Eye (tissue), 1 donor: ENCODE measurements at places on chromosomes 7 and 10.

DNA sequence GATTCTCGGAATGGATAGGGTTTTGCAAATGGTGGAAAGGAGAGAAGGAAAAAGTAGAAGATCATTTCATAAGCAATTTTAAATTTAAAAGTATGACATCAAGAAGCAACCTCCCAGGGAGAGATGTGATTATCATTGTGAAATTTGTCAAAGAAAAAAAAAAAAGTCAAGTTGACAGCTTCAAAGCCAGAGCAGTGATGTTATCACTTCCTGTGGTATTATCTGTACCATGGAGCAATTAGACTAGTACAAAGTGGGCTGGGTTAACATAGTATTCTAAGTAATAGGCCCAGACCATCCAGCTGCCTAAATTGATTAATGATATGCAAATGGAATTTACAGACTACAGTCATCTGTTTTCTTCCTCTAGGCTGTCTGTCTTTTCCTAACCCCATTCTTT lies 84.0 kb upstream of the NPY start:
- DNase-seq = no peak

DNA sequence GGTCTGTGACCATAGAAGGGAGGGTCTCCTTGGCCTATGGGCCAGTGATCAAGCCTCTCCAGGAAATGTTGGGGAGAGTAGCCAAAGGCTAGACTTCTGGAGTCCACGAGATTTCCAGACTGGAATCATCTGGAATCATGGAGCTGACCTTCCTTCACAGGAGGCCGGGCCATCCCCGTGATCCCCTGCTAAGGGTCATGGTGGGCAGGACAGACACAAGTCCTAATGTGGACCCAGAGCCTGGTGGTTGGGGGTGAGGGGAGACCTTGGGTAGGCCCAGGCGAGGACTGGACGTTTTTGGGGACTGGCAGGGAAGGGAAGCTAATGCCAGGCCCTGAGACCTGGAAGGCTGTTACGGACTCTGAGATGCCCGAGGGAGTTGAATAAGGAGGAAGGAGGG lies 9.8 kb upstream of the GRID1 start:
- no peak for DNase-seq

GRCh38 chr7:99115379-99115778 lies 28.5 kb downstream of the SMURF1 start:
- DNase-seq = no peak

DNA sequence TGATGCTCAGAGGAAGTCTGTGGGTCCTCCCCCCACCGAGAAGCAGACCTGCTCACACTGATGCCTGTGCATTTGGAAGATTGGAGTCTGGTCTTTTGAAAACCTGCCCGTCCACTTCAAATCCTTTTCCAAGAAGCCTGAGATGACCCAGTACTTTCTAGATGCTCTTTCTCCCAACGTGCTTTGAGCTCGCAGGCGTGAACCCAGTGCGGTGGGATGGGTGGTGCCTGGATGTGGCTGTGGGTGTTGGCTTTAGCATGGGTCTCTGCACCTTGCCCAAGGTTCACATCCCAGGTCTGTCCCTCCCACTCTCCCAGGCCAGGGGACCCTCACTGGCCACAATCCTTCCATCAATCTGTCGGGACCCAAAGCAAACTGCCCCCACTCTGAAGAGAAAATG lies 170.2 kb downstream of the ADARB2 start:
- DNase-seq = no peak

GRCh38 chr7:149021725-149022062 lies 6.6 kb downstream of the PDIA4 start:
- no peak for DNase-seq

GRCh38 chr10:56449770-56450169 lies 88.7 kb upstream of the ZWINT start:
- no peak for DNase-seq

GRCh38 chr7:129536323-129536722 lies 34.0 kb downstream of the SMKR1 start:
- DNase-seq = no peak

GRCh38 chr10:31757386-31757791 lies 171.2 kb downstream of the ARHGAP12 start:
- no peak for DNase-seq

GRCh38 chr10:29026802-29027580 lies 261.9 kb upstream of the LYZL1 start:
- no peak for DNase-seq

GRCh38 chr10:14918964-14919363 lies 34.9 kb downstream of the DCLRE1C start:
- no peak for DNase-seq

GRCh38 chr7:43112941-43113621 lies 634 bp downstream of the HECW1 start:
- DNase-seq = peak; percentile 89

GRCh38 chr7:139566075-139566474 lies 42.6 kb downstream of the CLEC2L start:
- DNase-seq = no peak
